ENCODE measurements at places on chromosomes 6 and 20.

- no peak for DNase-seq
Observed at GRCh38 chr6:7899101-7899888, 11.3 kb downstream of the TXNDC5 start.

- no peak for DNase-seq
Observed at GRCh38 chr20:40467067-40467466, 222.0 kb downstream of the MAFB start.

- DNase-seq, result no peak
Observed at GRCh38 chr20:59933296-59933848, at the start of gene SYCP2. SYCP2 (minus strand) TSS chr20:59933637; CDS start chr20:59922413, 11,224 bp downstream.

DNA sequence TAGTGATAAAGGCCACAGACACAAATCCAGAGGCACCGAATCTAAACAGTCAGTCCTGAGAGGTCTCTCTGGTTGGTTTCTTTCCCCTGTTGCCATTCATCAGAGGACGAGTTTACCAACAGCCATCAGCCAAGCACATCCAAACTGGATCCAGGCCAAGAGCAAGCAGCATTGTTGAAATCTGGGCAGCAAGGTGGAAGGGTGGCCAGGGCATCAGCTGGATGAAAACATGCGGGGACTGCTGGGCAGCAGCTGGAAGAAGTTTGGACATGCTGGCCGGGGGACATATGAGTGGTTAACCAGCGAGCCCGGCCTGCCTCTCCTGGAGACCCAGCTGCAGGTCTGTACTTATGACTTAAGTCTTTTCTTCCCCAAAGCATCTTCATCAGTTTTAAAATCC, at the start of gene SMIM28:
Gene SMIM28 (plus strand): TSS at position 62 of the 400 bp plus-strand sequence. CDS start 168 bp downstream, at position 230.
- no peak for DNase-seq

DNA sequence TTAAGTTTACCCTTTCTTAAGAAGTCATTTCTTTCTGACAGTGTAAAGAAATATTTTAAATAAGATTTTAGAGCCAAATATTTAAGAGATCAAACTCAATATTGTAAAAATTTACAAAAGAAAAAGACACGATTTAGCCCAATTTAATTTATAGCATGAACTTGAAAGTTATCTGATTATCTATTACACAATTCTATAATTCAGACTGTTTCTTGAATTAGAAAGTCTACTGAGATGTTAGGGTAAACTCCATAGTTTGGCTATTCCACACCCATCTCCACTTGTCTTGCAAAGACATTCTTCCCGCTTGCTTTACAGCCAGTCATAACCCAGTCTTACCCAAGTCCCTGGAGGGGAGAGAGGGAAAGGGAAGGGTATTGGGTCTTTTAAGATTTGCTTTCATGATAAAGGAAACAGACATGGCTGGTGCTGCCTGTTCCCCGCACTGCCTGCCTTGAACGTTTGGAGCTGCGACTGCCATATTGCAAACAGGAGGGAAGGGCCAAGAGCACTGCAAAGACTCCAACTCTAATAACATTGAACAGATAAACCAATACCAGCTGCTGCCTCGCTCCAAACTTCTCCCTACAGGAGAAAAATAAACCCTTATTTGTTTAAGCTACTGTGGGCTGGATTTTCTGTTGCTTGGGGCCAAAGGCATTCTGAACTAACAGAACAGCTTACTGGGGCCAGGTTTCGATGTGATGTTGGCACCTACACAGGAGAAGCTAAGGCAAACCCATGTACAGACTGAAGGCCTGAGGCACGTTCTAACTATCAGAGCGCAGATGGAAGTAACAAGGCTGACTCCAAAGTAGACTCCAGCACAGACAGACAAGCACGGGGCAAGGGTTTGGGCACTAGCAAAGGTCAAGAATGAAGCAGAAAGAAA, 552.3 kb upstream of the JARID2 start:
- DNase-seq, result no peak

DNA sequence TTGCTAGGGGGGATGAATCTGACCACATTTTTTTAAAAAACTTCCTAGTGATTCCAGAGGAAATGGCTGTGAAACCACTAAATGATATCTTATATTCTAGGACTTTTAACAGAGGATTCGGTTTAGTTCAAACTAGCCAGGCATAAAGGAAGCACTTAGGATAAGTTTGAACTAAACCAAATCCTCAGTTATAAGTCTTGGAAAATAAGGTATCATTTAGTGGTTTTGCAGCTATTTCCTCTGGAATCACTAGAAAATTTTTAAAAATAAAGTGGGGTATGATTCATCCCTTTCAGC, 327.9 kb upstream of the QKI start:
- DNase-seq, result no peak

GRCh38 chr6:112366695-112367553, 19.8 kb downstream of the RFPL4B start:
- no peak for DNase-seq

DNA sequence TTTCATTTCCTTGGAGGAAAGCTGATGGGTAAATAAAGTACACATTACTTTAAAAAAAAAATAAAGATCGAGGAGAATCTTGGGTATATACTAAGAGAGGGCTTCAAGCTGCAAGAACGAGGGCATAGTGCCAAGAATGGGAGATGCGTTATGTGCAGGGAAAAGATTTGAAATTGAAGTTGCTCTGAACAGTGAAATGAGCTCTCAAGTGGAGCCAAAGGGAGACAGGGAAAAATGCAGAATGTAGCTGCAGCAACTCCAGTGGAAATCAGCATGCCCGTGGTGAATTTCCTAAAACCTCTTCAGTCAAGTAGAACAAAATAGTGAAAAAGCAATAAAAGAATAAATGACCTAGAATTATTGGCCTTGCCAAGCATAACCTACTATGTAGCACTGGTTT, 11.4 kb upstream of the COL9A1 start:
- no peak for DNase-seq
